Type B pancreatic cell (in vitro differentiated cells): ENCODE measurements at places on chromosomes 1 and 21. TPM values are rescaled to one million over a fixed set of nuclear protein-coding genes. Genes with fewer than 3 reads are reported as not detected.

TLCD4 gene
- 6.9 and 17.7 TPM in 2 replicates for total RNA-seq

HCRTR1 gene
- total RNA-seq: not detected in 2 replicates

- no peak for DNase-seq
These were observed 19.6 kb upstream of the DUSP10 start for GRCh38 chr1:221761354-221762002.

DNA sequence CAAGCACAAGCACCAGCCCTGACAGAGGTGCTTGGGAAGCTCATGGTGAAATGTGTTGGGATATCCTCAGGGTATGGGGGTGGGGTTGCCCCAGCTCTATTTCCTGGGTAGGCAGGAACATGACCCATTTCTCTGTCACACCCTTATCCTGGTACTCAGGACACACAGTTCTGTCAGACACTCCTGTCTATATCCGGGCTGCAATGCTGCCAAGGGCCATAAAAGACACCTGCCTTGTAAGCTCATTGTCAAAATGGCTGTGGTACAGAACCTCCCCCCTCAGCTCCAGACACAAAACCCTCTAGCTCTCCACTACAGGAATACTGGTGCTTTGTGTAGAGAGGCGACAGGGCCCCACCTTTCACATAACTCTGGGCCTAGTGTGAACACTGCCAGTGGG is 636.7 kb downstream of the PLA2G4A start:
- no peak for DNase-seq

SPRR2B gene
- not detected in 2 replicates for total RNA-seq

DNA sequence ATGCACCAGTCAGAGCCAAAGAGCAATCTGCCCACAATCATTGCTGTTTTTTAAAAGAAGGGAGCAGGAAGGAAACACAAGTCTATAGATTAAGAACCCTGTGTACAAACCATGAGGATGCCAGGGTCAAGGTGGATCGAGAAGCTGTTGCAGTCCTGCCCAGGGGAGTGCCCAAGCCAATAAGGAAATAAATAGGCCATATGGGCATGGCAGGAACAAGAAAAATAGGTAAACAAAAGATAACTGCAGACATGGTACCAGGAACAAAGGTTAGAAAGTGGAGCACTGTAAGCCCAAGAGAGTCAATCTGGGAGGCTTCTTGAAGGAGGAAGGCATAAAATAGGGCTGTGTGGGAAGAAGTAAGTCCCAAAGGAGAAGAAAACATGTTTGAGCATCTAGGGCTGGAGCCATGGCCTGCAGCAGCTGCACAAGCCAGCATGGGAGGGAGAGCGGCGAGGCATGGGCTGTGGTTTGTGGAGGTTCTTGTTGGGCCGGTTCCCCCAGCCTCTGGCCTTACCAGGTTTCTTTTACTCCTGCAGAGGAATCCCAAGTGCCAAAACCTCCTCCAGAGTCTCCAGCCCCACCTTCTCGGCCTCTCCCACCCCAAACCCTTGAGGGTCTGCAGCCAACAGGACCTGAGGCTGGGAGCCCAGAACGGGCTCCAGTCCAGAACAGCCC is 13.6 kb downstream of the INAVA start:
- no peak for DNase-seq

DNA sequence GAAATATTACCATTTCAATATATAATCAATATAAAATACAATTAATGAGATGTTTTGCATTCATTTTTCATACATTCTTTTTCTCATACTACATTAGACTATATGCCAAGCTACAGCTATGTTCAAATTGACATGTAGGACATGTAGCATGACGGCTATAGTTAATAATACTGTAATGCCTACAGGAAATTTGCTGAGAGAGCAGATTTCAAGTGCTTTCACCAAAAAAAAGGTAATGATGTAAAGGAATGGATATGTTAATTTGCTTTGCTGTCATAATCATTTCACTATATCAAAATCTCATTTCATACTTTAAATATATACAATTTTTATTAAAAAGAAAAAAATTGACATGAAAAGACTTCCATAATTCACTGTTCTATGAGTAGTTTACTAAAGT is 215.1 kb downstream of the KCNH1 start:
- DNase-seq: no peak

DNA sequence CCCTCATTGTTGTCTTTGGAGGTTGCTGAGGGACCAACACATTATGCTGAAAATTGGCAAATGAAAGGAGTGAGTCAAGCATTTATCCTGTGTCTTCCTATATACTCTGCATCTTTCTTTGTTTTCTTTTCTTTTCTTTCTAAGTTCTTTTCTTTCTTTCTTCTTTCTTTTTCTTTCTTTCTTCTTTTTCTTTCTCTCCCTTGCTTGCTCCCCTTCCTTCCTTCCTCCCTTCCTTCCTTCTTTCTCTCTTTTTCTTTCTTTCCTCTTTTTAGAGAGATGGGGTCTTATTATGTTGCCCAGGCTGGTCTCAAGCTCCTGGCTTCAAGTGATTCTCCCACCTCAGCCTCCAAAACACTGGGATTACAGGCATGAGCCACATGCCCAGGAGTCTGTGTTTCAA is 28.3 kb upstream of the COX20 start:
- DNase-seq: no peak

DNA sequence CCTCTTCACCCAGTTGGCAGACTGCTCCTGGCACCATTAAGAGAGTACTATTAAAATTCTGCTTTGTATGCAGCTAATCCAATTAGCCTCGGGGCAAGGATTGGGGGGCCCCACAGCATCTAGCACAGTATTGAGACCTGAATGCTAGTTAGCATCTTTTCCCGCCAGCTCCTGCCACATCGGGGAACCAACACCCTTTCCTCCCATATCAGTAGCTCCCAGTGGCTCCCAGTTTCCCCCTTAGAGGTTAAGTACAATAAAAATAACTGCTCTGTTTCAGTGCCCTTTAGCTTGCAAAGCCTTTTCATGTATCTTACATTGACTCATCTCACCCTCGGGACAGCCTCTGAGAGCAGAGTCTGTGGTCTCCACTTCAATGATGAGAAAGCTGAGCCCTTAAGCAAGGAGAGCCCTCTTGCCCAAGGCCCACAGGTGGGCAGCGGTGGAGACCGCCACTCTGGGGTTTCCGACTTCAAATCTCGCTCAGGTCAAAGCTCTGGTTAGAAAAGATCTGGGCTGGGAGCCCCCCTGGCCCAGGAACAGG is 4.2 kb upstream of the PMVK start:
- DNase-seq: no peak

CRB1 gene
- 5.7 and 14.7 TPM in 2 replicates for total RNA-seq

- DNase-seq: no peak
These were observed 163.2 kb upstream of the HMCN1 start for GRCh38 chr1:185570962-185571361.

DNA sequence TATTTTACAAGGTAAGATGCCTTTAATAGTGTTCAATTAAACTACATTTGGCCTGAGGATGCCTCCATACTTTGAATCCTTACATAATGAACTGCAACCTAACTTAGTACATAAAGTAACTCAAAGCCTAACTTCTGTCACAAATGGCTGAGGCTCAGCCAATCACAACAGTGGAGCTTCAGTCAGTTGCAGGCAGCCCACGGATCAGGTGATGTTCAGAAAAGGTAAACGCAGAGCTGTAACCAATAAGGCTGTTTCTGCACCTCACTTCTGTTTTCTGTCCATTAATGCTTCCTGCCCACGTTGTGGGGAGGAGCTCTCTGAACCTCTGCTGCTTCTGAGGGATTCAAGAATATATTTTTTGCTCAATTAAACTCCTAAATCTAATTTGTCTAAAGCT is 94.8 kb upstream of the KIAA0040 start:
- no peak for DNase-seq

GRCh38 chr1:17944646-17945045 is 163.0 kb upstream of the IGSF21 start:
- no peak for DNase-seq

- DNase-seq: no peak
These were observed 18.2 kb upstream of the LAMTOR5 start for GRCh38 chr1:110425612-110426152.

- DNase-seq: no peak
These were observed 294.8 kb downstream of the PTPRC start for GRCh38 chr1:198933515-198934222.

GRCh38 chr1:235090406-235091069 is 38.1 kb downstream of the TOMM20 start:
- no peak for DNase-seq

DNA sequence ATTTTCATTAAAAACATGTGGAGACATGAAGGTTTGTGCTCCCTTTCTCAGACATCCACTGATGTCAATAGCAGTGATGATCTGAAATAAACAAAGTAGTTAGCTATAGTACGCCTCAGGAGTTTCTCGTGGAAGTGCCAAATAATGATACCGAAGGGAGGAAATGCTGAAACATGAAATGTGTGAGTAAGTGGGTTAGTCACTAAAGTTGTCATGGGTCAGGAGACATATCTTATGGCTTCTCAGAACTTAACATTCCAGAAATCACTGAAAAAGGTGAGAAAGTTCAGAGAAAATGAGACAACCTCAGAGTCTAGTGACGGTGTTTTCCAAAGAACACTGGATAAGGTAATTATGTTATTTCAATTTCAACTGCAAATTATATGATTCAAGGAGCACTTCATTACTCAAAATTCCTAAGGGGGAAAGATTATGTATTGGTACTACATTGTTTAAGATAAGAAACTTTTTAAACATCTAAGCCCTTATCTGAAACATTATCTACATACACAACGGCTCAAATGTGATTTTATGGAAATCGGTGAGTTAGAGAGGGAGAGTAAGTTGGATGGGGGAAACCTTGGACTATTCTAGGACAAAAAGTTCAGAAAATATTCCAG is 20.6 kb downstream of the NIBAN1 start:
- no peak for DNase-seq

- no peak for DNase-seq
These were observed 2.6 kb downstream of the USP24 start for GRCh38 chr1:55212349-55213150.

OR2L3 gene
- total RNA-seq: not detected in 2 replicates

PRRX1 gene
- total RNA-seq: 1.7 and 142 TPM in 2 replicates

AMY1A gene
- not detected in 2 replicates for total RNA-seq

- DNase-seq: no peak
These were observed 34.5 kb upstream of the CSF3R start for GRCh38 chr1:36517011-36517771.

GRCh38 chr1:7721940-7722669 is 49.0 kb upstream of the VAMP3 start:
- DNase-seq: no peak

GRCh38 chr1:8985915-8986813 is 40.1 kb downstream of the SLC2A7 start:
- DNase-seq: no peak

FBLIM1 gene
- total RNA-seq: 78.3 and 182 TPM in 2 replicates

SPRR5 gene
- total RNA-seq: not detected in 2 replicates

DNA sequence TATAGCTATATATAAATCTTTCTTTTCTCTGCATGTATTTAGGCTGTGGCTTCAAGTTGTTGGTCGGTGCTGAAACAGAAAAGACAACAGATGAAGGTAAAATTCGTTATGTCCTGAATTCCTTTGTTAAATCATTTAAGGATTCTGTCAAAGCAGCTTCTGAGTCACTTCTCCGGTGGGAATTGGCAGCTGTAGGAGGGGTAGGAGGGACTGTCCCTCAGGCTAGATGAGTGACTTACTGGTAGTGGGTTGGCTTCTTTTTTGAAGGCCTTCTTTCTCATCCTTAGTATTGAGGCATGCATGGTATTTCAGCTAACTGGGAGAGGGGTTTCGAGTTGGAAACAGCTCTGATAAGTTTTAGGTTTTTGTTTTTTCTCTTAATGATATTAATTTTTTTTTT is 22.1 kb upstream of the NEXN start:
- DNase-seq: no peak

DNA sequence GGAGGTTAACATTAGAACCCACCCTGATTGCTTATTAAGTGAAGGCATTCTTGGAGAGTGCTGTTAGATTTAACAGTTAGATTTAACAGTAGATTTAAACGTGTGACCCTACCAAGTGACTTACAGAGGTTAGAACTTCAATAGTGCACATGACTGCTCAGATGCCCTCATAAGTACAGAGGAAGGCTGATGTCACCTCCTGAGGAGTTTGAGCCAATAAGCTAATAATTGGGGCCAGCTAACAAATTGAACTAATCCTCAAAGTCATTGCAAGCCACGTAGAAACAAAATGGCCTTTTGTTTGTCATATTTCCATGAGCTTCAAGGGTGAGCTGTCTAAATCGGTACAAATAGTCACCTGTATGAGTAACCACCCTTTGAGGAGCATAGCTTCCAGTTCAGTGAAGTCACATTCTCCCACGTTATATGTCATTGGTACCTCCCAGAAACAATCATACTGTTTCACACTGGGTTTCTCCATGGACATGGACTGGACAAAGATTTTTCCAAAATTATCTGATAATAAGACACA is 11.7 kb downstream of the AVPR1B start:
- DNase-seq: no peak

CFHR4 gene
- total RNA-seq: not detected in 2 replicates

FAM163A gene
- total RNA-seq: 1.4 and 2.5 TPM in 2 replicates
